Esophagus squamous epithelium (tissue), 5 donors: ENCODE measurements at places on chromosomes 3 and 15.

- no peak overlapping the region for H3K4me3 ChIP-seq
- H3K27ac ChIP-seq: peak overlapping the region; percentile 66
- DNase-seq: no peak
Measured at GRCh38 chr3:126994661-126995245, 11.8 kb downstream of the PLXNA1 start.

- H3K27ac ChIP-seq: no peak overlapping the region
- H3K4me3 ChIP-seq: no peak overlapping the region
- H3K27me3 ChIP-seq: no peaks in the 10 kb centered on the region
Measured at GRCh38 chr15:80929689-80930088, 59.9 kb downstream of the MESD start.

DNA sequence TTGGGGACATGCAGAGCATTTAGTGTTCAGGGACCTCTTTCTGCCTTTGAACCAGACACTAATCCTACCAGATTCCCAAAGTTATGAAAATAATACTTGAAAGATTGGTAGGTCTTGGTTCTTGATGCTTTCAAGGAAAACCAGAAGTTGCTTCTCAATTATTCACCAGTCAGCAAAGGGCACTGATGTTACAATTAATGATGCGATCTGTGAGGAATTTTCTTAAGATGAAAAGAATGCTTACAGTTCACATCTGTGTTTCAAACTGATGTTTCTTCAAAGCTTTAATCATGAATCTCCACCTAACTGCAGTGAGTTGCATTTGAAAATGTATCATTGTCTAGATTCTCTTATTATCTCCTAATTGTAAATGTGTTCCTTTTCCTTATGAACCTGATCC lies 161.0 kb downstream of the NAALADL2 start:
- H3K27me3 ChIP-seq: no peaks in the 10 kb centered on the region
- no peak overlapping the region for H3K4me3 ChIP-seq
- DNase-seq: no peak
- H3K27ac ChIP-seq: no peak overlapping the region

GRCh38 chr15:76614725-76615124 lies 278.2 kb downstream of the ISL2 start:
- no peak overlapping the region for H3K27ac ChIP-seq
- no peaks in the 10 kb centered on the region for H3K36me3 ChIP-seq
- no peak for DNase-seq
- H3K4me3 ChIP-seq: no peak overlapping the region
- no peaks in the 10 kb centered on the region for H3K4me1 ChIP-seq

GRCh38 chr3:54969652-54970051 lies 41.8 kb upstream of the LRTM1 start:
- no peaks in the 10 kb centered on the region for H3K36me3 ChIP-seq
- H3K4me3 ChIP-seq: no peak overlapping the region
- H3K4me1 ChIP-seq: peaks cover 10% of the 10 kb centered on the region
- no peaks in the 10 kb centered on the region for H3K27me3 ChIP-seq
- no peak for DNase-seq

- H3K4me3 ChIP-seq: no peak overlapping the region
- no peaks in the 10 kb centered on the region for H3K27me3 ChIP-seq
- H3K27ac ChIP-seq: no peak overlapping the region
- no peaks in the 10 kb centered on the region for H3K36me3 ChIP-seq
- no peaks in the 10 kb centered on the region for H3K4me1 ChIP-seq
Measured at GRCh38 chr3:16430717-16431630, 82.5 kb downstream of the RFTN1 start.

GRCh38 chr15:76138436-76138835 lies 78.7 kb downstream of the TMEM266 start:
- no peaks in the 10 kb centered on the region for H3K36me3 ChIP-seq
- H3K4me1 ChIP-seq: peaks cover 23% of the 10 kb centered on the region
- no peak for DNase-seq

DNA sequence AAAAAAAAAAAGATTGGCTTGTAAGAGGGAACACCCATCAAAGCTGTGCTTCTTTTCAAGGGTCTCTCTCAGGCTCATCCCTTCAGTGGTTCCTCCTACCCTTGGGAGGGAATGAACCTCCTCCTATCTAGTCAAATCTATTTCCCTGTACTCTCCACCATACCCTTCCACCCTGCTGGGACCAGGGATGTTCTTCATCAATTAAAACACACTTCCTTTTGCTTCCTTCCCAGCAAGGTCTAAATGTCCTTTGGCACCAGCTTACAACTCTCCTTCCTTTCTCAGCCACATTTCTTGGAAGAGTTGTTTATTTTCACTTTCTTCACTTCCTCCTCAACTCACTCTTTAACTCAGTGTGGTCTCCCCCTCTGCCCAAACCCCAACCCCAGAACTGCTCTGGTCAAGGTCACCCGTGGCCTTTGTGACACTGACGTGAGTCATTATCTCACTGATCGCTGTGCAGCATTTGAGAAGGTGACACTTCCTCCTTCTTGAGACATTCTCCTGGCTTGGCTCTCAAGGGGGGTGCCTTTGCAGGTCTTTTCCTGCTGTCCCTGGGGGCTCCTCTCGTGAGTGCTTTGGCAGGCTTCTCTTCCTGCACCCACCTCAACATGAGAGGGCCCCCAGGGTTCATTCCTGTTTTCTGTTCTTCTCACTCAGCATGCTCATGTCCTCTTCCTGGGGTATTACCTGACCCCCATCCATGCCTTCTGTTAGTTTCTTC lies 210.5 kb upstream of the TLE3 start:
- H3K4me3 ChIP-seq: no peak overlapping the region
- H3K27ac ChIP-seq: no peak overlapping the region
- no peak for DNase-seq
- H3K27me3 ChIP-seq: no peaks in the 10 kb centered on the region
- no peaks in the 10 kb centered on the region for H3K4me1 ChIP-seq

GRCh38 chr15:70210076-70210475 lies 112.4 kb upstream of the TLE3 start:
- no peaks in the 10 kb centered on the region for H3K27me3 ChIP-seq
- H3K27ac ChIP-seq: no peak overlapping the region
- no peak overlapping the region for H3K4me3 ChIP-seq
- no peaks in the 10 kb centered on the region for H3K36me3 ChIP-seq
- H3K4me1 ChIP-seq: peaks cover 10% of the 10 kb centered on the region

- H3K27ac ChIP-seq: peak overlapping the region; percentile 79
- no peaks in the 10 kb centered on the region for H3K27me3 ChIP-seq
- H3K4me1 ChIP-seq: peaks cover 28% of the 10 kb centered on the region
Measured at GRCh38 chr15:98561169-98561941, 87.0 kb upstream of the IGF1R start.

DNA sequence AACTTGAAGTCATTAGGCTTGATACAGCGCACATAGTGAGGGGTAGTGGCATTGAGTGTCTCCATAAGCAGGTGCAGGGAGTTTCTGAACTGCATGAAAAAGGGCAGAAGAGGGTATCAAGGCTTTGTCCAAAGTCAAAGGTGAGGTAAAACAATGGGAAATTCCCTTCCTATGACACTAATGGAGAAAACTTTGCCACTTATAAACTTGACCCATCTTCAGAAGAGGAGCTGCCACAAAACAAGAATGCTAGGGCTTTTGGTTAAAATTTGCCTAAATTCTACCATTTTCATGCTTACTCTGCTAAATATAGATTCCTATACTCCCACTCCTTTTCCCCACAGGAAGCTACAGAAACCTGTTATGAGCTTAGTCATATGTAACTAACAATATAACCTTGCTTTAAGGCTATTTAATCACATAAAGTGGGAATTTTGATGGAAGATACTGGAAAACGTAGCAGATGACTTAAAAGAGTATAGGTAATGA lies 87.5 kb upstream of the MYO5C start:
- no peak overlapping the region for H3K27ac ChIP-seq
- no peak for DNase-seq
- H3K4me3 ChIP-seq: no peak overlapping the region
- no peaks in the 10 kb centered on the region for H3K4me1 ChIP-seq

DNA sequence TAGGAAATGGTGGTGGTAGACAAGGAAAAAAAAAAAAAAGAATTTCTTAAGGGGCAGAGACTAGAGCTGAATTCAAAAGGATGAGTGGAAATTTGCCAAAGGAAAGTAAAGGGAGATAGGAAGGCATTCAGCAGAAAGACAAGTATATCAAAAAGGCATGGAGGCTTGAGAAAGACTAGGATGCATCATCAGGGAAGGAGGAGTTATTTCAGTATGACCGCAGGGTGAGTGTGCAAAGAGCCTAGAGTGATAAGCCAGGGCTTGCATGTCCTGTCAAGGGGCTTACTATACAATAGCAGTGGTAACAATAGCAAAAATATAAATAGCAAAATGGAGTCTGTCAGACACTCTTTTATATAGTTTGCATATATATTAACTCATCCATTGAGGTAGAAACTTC lies 112.0 kb downstream of the FRMD4B start:
- no peaks in the 10 kb centered on the region for H3K4me1 ChIP-seq
- H3K4me3 ChIP-seq: no peak overlapping the region
- no peaks in the 10 kb centered on the region for H3K27me3 ChIP-seq
- no peak for DNase-seq
- H3K27ac ChIP-seq: no peak overlapping the region

- H3K27ac ChIP-seq: peak overlapping the region; percentile 90
- H3K36me3 ChIP-seq: peaks cover 95% of the 10 kb centered on the region
- DNase-seq: no peak
- peaks cover 4% of the 10 kb centered on the region for H3K4me1 ChIP-seq
Measured at GRCh38 chr3:183924956-183925355, 40.3 kb upstream of the PARL start.

DNA sequence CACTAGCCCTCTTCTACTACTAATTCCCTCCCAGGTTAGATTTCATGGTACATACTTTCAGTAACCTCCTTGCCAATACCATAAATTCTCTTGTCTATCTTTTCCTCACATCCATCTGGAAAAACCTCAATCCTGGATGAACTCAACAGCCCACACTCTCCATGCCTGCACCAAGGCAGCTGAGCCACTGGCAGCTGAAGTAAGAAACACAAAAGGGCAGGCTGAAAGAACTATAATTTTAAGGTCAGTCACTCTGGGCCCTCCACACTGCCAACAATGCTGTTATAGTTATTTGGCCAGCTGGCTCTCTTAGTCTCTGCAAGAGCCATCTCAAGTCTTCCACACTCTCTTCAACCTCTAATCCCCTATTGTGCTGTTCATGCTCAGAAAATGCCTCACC lies 15.1 kb upstream of the TIPARP start:
- no peaks in the 10 kb centered on the region for H3K4me1 ChIP-seq
- H3K36me3 ChIP-seq: no peaks in the 10 kb centered on the region
- H3K27ac ChIP-seq: no peak overlapping the region

DNA sequence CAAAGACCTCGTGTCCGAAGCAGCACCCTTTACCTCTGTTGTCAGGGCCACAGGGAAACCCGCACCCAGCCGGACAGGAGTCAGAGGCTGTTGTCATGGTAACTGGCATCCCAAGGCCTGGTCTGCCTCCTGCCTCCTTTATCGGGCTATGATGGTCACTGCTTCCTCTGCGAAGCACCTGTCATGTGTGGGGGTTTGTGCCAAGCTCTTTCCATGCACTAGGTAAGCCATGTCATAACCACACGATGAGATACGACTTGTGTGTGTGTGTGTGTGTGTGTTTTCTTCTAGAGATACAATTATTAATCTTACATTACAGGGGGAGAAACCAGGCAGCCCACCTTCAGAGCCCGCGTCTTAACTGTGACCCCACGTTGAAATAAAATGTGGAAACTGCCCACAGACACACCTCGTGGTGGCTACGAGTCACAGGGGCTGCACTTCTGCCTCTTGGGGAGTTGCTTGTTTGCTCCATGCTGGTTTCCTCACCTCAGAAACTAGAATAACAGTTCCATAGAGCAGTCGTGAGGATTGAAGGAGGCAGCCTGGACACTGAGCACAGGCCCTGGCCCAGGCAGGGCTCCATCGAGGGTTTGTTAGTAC lies 18.0 kb downstream of the ZDHHC19 start:
- no peak overlapping the region for H3K4me3 ChIP-seq
- no peaks in the 10 kb centered on the region for H3K27me3 ChIP-seq
- H3K36me3 ChIP-seq: no peaks in the 10 kb centered on the region
- peak overlapping the region; percentile 53 for H3K27ac ChIP-seq

DNA sequence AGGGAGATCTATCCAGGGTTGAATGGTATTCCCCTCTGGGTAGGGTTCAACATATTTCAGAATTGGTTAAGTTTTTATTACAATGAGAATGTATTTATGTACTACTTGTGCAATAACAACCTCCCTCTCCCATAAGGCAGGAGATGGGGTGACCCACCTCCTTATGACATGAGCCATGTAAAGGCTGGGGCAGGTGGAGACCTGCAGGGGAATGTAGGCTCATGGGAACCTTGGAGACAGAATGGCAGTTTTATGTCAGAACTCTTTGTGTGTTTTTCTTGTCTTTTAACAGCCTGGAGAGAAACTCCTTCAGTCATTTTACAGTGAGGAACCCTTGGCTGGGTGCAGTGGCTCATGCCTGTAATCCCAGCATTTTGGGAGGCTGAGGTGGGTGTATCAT lies 24.6 kb upstream of the INSYN1 start:
- H3K27me3 ChIP-seq: no peaks in the 10 kb centered on the region
- H3K27ac ChIP-seq: peak overlapping the region; percentile 82
- no peak overlapping the region for H3K4me3 ChIP-seq
- no peaks in the 10 kb centered on the region for H3K36me3 ChIP-seq
- peaks cover 5% of the 10 kb centered on the region for H3K4me1 ChIP-seq

DNA sequence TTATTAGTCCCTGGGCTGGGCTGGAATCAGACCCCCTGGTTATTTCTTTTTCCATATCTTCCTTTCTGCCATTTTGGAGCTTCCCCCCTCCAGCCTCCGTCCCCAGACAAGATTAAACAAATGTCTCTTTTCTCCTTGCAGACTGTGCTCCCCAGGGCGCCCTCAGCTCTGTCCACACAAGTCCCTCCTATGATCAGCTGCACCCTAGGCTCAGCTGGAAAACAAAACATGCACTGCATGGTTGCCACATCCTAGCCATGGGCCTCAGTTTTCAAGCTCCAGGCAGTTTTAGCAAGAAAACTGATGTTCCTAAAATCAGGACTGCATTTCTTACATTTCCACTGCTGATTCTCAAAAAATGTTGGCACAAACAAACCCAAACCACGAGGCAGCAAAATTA lies 23.5 kb upstream of the RFTN1 start:
- no peak for DNase-seq
- H3K27me3 ChIP-seq: no peaks in the 10 kb centered on the region
- H3K27ac ChIP-seq: no peak overlapping the region
- no peaks in the 10 kb centered on the region for H3K36me3 ChIP-seq
- no peak overlapping the region for H3K4me3 ChIP-seq
- no peaks in the 10 kb centered on the region for H3K4me1 ChIP-seq

GRCh38 chr3:170350515-170351413 lies 6.8 kb upstream of the SKIL start:
- DNase-seq: no peak
- no peaks in the 10 kb centered on the region for H3K36me3 ChIP-seq
- H3K4me3 ChIP-seq: no peak overlapping the region
- no peak overlapping the region for H3K27ac ChIP-seq
- no peaks in the 10 kb centered on the region for H3K27me3 ChIP-seq

GRCh38 chr15:63517628-63518027 lies 13.2 kb downstream of the USP3 start:
- H3K36me3 ChIP-seq: no peaks in the 10 kb centered on the region
- DNase-seq: no peak
- no peak overlapping the region for H3K27ac ChIP-seq
- H3K4me3 ChIP-seq: no peak overlapping the region
- peaks cover 43% of the 10 kb centered on the region for H3K4me1 ChIP-seq

GRCh38 chr3:144109944-144110343 lies 138.3 kb downstream of the DIPK2A start:
- peak overlapping the region; percentile 5 for H3K27ac ChIP-seq
- H3K4me1 ChIP-seq: peaks cover 32% of the 10 kb centered on the region
- DNase-seq: no peak
- no peak overlapping the region for H3K4me3 ChIP-seq
